ENCODE measurements at places on chromosomes 11 and 22.

- no peak for DNase-seq
Observed at GRCh38 chr22:47775191-47775590, 1012.7 kb downstream of the TBC1D22A start.

- peak; percentile 2 for DNase-seq
Observed at GRCh38 chr11:133403900-133404299, 128.4 kb downstream of the OPCML start.

GRCh38 chr11:61059260-61059752 lies 43.0 kb upstream of the CD5 start:
- DNase-seq = no peak

GRCh38 chr11:85988780-85989179 lies 80.1 kb downstream of the PICALM start:
- no peak for DNase-seq

DNA sequence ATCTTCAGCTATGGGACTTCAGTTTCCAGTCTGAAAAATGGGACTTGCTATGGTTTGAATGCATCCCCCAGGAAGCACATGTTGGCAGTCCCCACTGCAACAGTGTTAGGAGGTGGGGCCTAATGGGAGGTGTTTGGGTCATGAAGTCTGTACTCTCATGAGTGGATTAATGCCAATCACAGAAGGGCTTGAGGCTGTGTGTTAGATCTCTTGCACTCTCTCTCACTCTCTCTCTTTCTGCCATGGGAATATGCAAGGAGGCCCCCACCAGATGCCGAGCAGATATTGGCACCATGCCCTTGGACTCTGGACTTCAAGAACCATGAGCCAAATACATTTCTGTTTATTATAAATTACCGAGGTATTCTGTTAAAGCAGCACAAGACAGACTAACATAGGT lies 7.8 kb upstream of the AP1B1 start:
- peak; percentile 19 for DNase-seq

Data from NCI-H524 (cell line).